Esophagus mucosa (tissue), 1 donor: ENCODE measurements at places on chromosomes 7 and 10.

DNA sequence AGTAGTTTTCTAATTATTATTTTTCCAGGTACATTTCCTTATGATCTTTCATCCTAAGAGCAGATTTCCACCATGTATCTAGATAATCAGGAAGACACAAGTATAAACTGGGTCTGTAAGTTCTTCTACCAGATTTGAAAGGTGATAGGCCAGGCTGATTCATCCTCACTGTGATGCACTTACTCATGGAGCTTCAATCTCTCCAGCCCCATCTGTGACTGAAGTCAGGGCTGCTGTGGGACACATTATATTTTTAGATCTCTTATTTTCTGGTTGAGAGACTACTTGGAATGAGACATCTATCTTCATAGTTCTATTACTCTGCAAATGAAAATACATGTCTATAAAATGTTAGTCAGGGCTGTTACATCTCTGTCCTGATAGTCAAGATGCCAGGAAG lies 85.5 kb upstream of the SLC25A13 start:
- ATAC-seq = no peak

DNA sequence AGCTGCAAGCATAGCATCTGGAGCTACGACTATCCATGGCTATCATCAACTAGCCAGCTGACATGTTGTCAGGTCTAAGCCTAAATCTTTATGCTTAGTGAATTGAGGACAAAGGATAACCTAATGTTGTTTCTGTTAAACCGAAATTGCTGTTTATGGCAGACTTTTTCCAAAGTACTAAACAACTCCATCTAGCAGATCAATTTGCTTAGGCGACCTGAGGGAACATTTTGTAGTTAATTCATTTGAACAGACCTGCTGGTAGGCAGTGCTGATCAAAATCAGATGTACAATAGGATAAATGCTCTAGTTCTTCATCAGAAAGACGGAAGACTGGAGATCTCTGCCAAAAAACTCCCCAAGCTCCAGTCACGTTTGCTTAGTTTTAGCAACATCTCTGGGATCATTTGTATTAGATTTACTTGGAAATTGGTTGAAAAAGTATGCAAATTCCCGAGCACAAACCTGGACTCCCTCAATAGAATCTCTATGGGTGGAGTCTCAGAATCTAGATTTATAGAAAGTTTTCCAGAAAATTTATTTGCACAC lies 301.6 kb upstream of the NRP1 start:
- ATAC-seq = no peak

DNA sequence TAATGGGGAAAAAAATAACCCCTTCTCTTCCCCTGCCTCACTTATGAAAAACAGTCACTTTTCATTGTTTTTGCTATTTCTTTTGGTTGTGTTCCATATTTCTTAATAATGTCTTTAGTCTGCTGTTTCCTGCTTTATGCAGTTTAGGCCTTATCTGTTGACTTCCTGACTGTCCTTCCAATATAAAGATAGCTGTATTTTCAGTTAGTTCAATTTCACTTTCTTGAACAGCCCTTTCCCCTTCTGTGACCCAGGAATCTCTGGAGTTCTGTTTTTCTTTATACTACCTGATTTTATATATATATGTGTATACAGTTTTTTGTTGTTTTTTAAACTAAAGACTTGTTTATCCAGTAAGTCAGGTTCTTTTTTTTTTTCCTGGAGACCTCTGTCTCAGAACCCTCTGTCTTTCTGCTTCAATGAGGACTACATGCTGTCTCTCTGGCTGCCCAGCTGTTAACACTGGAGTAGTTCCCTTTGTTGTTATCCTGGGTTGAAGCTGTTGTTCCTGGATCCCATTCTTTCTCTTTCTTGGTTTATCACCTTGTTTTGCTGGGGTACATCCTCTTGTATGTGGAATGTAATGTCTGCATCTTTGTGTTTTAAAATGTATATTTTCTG lies 87.2 kb downstream of the GSDME start:
- no peak for ATAC-seq

DNA sequence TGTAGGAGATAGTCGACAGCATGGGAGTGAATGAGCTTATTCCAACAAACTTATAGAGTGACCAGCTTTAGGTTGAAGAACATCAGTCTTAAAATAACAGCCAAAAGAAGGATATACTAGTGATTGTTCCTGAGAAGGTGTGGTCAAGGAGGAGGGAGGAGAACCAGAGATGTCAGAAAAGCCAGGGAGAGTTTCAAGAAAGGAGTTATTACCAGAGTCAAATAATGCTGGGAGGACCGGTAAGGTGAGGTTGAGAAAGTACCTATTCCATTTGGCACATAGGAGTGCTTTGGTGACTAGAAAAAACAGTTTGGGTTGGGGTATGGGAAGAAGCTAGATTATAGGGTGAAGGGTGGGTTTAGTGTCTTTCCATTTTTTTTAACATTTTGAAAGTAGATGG lies 5.8 kb downstream of the PTPN12 start:
- peak; percentile 78 for ATAC-seq

- ATAC-seq = no peak
Measured at GRCh38 chr10:87790185-87790584, 27.8 kb downstream of the ATAD1 start.

GRCh38 chr10:49649294-49649693 lies 30.2 kb upstream of the C10orf53 start:
- ATAC-seq = no peak

- no peak for ATAC-seq
Measured at GRCh38 chr10:48457949-48458661, 146.8 kb downstream of the ARHGAP22 start.

DNA sequence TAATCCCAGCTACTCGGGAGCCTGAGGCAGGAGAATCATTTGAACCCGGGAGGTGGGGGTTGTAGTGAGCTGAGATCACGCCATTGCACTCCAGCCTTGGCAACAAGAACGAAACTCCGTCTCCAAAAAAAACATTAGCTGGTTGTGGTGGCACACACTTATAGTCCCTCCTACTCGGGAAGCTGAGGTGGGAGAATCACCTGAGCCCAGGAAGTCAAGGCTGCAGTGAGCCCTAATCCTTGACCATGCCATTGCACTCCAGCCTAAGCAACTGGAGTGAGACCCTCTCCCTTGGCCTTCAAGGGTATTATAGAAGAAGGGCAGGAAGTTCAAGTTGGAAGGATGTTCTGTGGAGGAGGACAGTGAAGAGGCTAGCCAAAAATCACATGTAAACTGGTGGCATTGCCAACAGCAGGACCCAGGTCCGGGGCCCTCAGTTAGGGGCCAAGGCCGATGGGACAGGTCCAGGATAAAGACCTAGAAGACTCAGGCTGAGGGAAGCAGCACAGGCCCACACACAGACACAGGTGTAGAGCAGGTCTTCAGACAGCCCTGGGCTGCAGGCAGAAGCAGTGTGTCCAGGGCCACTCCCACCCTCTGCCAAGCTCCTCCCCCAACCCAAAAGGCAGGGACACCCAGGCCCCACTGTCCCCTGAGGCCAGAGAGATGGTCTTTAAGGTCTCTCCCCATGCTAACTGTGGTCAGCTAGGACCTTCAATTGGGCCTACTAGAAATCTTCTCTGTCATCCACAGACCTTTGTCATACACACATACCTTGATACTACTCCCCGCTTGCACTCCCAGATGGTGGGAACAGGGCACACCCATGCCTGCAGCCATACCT lies 8.4 kb upstream of the SAMD8 start:
- ATAC-seq = peak; percentile 5

DNA sequence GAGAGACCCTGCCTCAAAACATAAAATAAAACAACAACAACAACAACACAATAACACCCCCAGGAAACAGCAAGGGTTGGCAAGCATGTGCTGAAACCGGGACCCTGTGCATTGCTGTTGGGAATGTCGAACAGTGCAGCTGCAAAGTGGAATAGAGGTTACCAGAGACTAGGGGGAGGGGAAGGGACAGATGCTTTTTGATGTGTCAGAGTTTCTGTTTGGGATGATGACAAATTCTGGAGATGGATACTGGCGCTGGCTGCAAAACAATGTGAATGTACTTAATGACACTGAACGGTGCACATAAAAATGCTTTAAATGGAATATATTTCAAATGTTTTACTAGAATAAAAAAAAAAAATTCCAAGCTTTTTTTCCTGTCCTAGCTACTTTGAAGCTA lies 241.8 kb downstream of the TEX36 start:
- no peak for ATAC-seq

DNA sequence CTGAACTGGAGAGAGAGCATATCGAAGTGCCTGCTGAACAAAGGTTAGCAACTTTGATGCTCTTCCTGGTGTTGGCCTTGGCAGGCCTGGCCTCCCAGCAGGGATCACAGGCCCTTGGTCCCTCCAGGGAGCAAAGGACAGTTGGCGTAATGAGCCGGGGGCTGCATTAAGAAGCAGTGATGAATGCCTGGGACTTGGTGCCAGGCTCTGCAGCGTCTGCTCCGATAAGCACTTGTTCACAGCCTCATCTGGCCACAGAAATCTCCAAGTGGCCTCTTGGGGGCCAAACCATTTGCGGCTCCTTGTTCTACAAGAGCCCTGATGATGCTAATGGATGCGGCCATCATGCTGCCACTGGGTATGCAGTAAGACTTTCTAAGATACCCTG lies 31.8 kb downstream of the CRHR2 start:
- ATAC-seq = no peak

GRCh38 chr7:40546616-40547501 lies 412.1 kb downstream of the SUGCT start:
- ATAC-seq = no peak
